Stimulated activated CD8-positive, alpha-beta memory T cell treated with anti-CD3 and anti-CD28 coated beads, Interleukin-4, amount 100 ng/mL, for 1 hour (primary cell): ENCODE measurements at places on chromosomes 7 and 10.

DNA sequence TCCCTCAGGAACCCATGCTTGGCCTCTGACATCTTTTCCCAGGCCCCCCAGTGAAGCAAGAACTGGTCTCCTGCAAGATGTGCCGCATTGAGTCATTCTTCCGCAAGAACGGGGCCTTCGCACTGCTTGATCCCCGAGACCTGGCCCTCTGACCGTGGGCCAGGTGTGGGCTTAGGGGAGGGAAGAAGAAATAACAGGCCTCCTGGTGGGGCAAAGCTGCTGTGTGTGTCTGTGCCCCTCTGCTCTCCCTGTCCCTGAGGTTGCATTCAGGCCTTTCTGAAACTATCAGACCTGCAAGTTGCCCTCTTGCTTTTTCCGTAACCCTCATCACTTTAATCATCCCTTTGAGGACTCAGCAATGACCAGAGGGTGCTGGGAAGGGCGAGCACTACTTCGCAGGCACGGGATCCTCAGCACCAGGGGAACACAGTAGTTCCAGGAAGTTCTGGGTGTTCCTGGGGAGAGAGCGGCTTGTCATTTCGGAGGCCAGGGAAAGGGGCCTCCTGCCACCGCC lies 6.0 kb downstream of the ATP6V1F start:
- DNase-seq, result no peak

- no peak for DNase-seq
These were observed at the start of gene PRSS2 for GRCh38 chr7:142770661-142771352. TSS of gene PRSS2 (plus strand) at chr7:142770970. CDS start at chr7:142770983, 13 bp downstream.

DNA sequence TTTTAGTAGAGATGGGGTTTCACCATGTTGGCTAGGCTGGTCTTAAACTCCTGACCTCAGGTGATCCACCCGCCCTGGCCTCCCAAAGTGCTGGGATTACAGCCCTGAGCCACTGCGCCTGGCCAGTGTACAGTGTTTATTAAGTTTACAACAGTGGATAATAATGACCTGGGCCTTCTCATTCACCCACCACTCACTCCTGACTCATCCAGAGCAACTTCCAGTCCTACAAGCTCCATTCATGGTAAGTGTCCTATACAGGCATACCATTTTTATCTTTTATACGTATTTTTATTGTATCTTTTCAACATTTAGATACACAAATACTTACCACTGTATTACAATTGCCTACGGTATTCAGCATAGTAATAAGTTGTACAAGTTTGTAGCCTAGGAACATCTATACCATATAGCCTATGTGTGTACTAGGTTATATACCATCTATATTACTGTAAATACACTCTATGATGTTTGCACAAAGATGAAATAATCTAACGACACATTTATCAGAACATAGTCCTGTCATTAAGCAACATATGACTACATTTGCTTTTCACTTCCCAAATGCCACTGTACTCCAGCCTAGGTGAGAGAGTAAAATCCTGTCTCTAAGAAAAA lies 17.1 kb downstream of the HOXA1 start:
- DNase-seq, result no peak

DNA sequence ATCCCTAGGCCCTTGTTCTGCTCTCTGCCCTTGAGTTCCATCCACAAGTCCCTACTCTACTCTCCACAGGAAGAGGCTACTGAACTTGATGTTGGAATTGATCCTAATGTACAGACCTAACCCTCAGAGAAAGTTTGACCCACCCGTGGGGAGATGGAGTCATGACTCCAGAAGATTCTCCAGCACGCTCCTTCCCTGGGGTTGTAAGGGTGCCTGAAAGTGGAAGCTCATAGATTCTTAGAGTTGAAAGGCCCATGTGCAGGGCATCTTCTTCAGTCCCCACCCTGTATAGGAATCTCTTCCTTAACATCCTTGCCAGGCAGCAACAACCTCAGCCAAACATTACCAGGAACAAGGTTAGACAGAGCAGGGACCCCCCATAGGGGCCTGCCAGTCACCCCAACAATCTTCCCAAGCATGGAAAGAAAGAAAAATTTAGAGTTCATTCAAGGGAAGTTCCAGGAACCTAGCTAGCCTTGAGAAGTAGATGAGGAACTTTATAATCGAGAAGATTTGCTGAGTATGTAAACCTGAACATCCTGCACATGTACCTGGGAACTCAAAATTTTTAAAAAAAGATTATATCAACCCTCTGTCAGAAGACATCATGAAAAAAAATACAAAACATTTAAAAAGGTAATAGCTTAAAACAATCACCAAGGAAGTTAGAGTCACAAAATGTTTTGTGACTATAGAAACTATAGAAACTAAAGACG lies 49.5 kb downstream of the THNSL1 start:
- no peak for DNase-seq

DNA sequence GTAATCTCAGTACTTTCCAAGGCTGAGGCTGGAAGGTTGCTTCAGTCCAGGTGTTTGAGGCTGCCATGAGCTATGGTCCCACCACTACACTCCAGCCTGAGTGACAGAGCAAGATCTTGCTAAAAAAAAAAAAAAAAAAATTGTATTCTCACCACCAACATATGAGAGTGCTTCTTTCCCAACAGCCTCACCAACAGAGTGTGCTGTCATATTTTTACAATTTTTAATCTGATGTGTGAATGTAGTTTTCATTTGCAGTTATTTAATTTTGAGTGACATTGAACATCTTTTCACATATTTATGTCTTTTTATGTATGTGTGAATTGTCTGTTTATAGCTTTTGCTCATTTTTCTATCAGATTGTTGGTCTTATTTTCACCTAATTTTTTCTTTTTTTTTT lies 35.2 kb downstream of the MYO1G start:
- DNase-seq, result no peak

- no peak for DNase-seq
These were observed 85.1 kb upstream of the KMT2C start for GRCh38 chr7:152520861-152521302.
